ENCODE measurements at places on chromosomes 7 and 10. TPM values are rescaled to one million over a fixed set of nuclear protein-coding genes. Genes with fewer than 3 reads are reported as not detected.

The RALA gene
- total RNA-seq: 20.9 TPM

The CYP2C19 gene
- total RNA-seq: 0.41 TPM

The CUTC gene
- 13.4 TPM for total RNA-seq

The OR6V1 gene
- total RNA-seq: not detected

The AGMO gene
- 1.3 TPM for total RNA-seq

The DGKI gene
- 1.1 TPM for total RNA-seq

The KIAA1549 gene
- 0.58 TPM for total RNA-seq

The PDE6C gene
- total RNA-seq: not detected

The NCAPG2 gene
- 15.7 TPM for total RNA-seq

The RNF133 gene
- total RNA-seq: not detected

The CTTNBP2 gene
- total RNA-seq: not detected

The TMED4 gene
- total RNA-seq: 263 TPM

The MAT1A gene
- total RNA-seq: not detected

The OPTN gene
- total RNA-seq: 33.1 TPM

The C10orf62 gene
- 0.41 TPM for total RNA-seq

The CFTR gene
- not detected for total RNA-seq

The LLCFC1 gene
- total RNA-seq: not detected

The SCART1 gene
- not detected for total RNA-seq

The SPDYE11 gene
- not detected for total RNA-seq

The HECW1 gene
- 35.3 TPM for total RNA-seq

The TEX36 gene
- total RNA-seq: not detected

The PLPP4 gene
- total RNA-seq: 6.8 TPM

The GAD2 gene
- not detected for total RNA-seq

The RTKN2 gene
- total RNA-seq: 4.9 TPM

The RBM28 gene
- 30.0 TPM for total RNA-seq

The CCL24 gene
- not detected for total RNA-seq

The OPN1SW gene
- total RNA-seq: not detected

All from Caki2 (cell line).